ENCODE measurements at places on chromosomes 11 and 22.

GRCh38 chr11:107731941-107732688 is 20.3 kb upstream of the SLN start:
- no peak for DNase-seq

GRCh38 chr11:112570333-112570732 is 309.7 kb upstream of the PLET1 start:
- DNase-seq: no peak

DNA sequence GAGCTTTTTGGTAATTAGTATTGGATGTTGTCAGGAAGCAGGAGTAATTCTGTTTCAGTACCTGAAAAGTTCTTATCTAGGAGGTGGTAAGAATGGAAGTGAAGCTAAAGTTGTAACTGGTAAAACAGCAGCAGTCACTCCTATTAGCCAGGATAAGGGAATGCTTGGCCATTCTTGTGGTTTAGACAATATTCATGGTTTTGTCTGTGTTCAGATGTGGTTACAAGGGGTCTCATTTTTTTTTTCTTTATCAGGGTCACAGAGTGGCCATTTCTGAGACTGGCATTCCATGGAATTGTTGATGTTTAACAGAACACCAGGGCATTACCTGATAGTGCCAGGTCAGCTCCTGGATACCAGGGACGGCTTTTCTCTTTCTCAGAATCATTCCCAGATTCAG is 23.8 kb downstream of the TAF1D start:
- no peak for DNase-seq

DNA sequence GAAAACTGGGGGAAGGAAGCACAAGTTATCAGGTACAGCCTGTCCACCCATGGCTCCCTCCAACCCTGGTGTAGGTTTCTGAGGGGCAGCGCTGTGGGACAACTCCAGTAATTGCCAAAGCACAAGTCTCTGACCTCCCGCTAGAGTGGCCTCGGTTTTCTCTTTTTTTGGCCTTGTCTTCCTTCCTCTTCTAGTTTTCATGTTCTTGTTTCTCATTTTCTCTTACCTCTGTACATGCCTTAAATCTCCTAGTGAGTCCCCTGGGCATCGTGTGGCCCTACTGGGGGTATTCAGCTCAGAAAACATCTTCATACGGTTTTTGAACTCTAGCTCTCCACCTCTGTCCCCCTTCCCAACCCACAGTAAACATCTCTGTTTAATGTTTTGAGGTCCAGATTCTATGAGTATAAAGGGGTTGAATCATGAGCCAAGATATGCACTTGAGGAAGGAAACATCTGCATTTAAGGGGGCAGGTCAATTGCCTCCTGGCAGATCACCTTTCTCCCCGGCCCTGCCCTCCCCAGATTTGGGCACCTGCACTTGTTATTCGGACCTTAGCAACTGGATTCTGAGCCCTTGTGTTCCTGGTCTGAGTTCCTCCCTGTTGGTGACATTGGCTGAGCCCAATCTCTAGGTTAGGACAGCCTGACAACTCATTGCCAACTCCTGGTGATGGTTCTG is 8.4 kb upstream of the LMO2 start:
- DNase-seq: no peak

- DNase-seq: no peak
These were observed 26.1 kb downstream of the INTS4 start for GRCh38 chr11:77968337-77968736.

DNA sequence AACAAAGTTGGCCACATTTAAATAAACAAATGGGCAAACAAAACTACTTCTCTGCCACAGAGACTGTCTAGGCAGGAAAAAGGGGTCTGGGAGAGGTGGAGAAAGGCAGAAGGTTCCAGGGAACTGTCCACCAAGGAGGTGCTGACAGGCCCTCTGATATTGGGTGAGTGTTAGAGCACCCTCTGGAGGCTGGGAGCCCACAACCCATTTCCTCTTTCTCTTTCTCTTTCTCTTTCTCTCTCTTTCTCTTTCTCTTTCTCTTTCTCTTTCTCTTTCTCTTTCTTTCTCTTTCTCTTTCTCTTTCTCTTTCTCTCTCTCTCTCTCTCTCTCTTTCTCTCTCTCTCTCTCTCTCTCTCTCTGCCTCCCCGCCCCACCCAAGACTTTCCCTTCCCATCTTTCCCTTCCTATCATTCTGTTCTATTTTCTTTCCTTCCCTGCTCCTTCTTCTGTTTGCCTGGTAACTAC is 912.8 kb downstream of the DLG2 start:
- no peak for DNase-seq

- DNase-seq: no peak
These were observed 48.2 kb upstream of the MYEOV start for GRCh38 chr11:69245491-69246345.

DNA sequence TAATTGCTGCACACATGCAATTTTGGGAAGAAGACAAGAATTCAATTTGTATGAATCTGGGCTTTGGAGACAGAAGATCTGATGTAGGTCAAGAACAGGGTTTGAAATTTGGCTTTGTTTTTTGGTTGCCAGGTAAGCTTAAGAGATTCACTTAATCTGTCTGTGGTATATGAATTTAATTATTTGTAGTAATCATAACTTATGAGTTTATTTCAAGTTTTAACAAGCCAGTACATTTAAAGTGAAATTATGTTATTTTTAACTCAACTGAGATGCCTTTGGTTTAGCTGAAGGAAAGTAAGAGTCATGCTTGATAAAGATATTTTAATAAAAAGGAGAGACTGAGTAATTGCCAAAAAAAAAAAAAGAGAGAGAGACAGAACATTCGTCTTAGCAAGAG is 384.1 kb downstream of the LUZP2 start:
- DNase-seq: no peak

- no peak for DNase-seq
These were observed 76.7 kb downstream of the KIAA1671 start for GRCh38 chr22:25029181-25029580.

- no peak for DNase-seq
These were observed 5.9 kb downstream of the PTPRJ start for GRCh38 chr11:47986219-47986618.

DNA sequence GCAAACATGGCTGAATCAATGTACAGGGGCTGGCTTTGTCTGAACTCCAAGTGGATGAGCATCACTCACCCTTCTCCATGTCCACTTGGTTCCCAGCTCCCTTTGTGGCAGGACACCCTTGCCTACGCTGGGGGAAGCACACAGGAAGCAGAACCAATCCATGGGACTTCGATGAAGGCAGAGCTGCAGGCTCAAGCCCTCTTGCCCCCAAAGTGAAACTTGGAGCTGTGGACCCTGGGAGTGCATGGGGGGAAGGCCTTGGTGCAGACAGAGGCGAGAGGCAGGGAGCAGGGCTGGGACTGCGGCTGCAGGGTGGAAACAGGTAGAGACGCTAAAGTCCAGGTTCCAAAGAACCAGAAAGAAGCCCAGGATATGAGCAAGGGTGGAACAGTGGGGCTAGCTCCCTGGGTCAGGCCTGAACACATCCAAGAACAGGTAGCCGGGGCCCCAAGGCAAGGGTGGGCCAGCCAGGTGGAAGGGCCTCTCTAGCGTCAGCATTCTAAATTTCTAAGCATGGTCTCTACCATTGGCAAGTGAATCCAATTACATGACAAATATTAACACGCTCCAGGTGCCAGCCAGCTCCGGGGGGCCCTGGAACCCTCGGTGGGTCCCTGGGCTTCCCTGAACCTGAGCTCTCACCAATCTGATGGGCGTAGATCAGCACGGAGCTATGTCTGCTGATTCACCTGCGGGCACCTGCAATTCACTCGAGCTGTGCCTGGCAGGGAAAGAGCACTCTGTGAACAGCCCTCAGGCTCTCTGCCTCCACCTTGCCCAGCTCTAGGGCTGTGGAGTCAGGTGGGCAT is 532.8 kb downstream of the BRD1 start:
- DNase-seq: no peak

DNA sequence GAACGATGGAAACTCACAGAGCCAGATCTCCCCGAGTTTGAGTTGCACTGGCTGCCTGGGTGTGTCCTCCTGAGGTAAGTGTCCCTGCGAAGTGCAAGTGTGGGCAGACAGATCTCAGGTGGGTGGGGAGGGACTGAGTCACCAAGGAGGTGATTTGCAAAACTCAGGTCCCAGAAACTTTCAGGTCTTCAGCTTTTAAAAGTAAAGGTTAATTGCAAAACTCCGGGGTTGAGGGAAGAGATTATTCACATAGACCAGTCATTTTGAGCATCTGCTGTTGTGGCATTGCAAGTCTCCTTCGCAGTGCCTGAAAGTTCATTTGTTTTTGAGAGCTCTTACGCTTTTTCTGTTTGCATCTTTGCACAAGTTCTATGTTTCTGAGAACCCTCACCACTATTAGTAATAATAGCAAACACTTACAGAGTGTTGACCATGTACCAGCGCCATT is 7.1 kb downstream of the CD44 start:
- DNase-seq: peak; percentile 88

DNA sequence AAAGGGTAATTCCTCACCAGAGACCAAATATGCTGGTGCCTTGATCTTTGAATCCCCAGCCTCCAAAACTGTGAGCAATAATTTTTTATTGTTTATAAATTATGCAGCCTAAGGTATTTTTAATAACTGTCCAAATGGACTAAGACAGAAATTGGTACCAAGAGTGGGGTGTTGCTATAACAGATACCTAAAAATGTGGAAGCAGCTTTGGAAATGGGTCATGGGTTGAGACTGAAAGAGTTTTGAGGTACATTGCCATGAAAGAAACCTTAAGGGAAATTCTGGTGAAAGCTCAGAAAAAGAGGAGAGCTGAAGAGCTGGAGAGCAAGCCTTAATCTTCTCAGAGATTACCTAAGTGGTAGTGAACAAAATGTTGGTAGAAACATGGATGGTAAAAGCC is 378.2 kb downstream of the NXPE2 start:
- DNase-seq: no peak

DNA sequence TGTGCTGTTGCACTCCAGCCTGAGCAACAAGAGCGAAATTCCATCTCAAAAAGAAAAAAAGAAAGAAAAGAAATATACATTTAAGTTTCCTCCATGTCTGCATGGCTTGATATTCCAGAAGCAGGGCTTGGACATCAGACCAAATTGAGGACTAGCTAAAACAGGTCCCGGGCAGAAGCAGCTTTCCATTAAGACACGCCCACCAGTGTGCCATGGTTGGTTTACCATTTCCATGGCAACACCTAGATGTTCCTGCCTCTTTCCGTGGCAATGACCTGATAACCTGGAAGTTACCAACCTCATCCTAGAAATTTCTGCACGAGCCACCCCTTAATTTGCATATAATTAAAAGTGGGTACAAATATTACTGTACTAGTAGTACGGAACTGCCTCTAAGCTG is 111.3 kb downstream of the NAT10 start:
- no peak for DNase-seq

DNA sequence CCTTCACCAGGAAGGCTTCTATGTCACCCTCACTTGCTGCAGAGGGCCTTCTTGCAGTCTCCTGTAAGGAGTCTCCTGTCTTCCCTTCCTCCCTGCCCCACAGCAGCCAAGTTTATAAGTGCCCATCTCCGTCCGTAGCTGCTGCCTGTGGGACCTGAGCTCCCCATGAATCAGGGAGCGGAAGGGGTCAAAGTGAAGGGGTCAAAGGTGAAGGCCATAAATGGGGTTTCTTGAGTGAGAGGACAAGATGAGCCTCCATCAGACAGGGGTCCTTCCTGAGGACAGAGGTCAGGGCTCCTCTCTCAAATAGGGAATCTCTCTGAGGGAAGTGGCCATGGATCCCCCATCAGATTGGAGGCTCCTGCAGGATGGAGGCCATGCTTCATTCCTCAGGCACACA is 44.4 kb downstream of the ARRB1 start:
- DNase-seq: no peak

- no peak for DNase-seq
These were observed 56.5 kb downstream of the FLRT1 start for GRCh38 chr11:64092111-64092760.

- DNase-seq: peak; percentile 72
These were observed 14.8 kb downstream of the PLEKHB1 start for GRCh38 chr11:73661035-73661628.

DNA sequence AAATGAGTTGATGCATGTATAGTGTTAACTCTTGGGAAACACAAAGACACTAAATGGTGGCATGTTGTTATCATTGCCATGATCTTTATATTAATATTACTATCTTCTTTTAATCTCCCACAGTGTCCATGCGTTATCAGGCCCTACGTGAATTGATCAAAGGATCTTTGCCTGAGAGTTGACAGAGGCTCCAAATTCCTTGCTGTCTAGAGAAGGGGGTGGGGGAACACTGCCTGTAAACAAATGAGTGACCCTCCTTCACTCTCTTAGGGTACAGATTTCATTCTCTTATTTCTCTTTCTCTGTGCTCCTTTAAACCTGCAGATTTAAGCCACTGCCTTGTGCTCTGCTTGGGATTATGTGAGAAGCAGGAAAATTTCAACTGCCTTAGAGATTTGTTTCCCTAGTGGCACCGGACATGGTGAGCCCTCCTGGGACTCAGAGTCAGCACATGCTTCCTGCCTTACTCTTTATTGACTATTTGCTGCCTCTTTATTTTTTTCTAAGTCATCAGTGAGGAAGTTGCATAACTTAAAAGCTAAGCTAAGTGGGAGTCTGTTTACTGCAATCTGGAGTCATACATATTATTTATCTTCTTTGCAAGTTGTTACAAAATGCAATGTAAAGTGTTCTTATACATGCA is 122.9 kb downstream of the MAML2 start:
- no peak for DNase-seq

GRCh38 chr22:46589141-46589748 is 30.9 kb upstream of the GRAMD4 start:
- DNase-seq: no peak

DNA sequence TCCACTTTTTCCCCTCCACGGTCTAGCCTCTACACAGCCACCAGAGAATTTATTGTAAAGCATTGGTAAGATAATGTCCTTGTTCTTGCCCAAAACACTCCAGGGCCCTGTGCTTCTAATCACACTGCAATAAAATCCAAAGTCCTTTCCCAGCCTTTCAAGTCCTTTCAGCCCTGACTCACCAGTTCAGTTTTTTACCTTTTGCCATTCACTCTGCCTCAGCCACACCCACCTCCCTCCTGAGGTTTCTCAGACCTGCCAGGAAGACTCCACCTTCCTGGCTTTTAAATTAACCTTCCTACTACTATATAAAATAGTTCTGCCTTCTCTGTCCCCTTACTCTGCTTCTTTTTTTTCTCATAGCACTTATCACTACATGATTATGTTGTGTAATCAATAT is 91.0 kb upstream of the ARHGAP32 start:
- no peak for DNase-seq

GRCh38 chr11:102382384-102382783 is 35.4 kb downstream of the BIRC2 start:
- DNase-seq: no peak

GRCh38 chr11:102268083-102268984 is 49.0 kb upstream of the BIRC3 start:
- peak; percentile 77 for DNase-seq

DNA sequence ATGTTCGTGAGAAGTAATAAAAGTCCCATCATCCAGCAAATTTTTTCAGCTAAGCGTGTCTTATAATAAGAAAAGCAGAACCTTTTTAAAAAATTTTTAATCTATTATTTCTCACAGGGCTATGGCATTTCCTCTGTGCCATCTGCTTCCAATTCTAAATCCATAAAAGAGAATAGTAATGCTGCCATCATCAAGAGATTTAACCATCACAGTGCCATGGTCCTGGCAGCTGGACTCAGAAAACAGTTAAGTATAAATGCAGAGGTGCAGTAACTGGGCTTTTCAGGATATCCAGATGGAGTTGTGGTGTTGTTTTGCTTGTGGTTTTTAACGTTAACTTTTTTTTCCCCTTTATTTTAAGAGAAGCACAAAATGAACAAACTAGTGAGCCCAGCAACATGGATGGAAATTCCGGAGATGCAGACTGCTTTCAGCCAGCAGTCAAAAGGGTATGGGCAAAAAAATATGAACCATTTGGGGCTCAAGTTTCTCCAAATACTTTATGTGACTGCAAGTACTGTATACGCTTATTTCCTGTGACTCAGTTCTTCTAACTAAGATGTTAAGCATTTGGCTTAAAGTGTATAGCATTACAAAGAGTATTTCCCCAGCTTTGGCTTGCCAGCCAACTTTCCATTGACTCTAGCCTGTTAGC is 25.2 kb downstream of the GTF2H1 start:
- DNase-seq: no peak

Measured in stimulated activated naive CD4-positive, alpha-beta T cell treated with Interleukin-2 at 50 U/mL for 16 hours (primary cell).